ENCODE measurements at places on chromosomes 2 and 18. TPM values are rescaled to one million over a fixed set of nuclear protein-coding genes. Genes with fewer than 3 reads are reported as not detected.

Gene CHRNG
- not detected for total RNA-seq

Gene INO80B
- total RNA-seq = 52.6 TPM

Gene HOXD12
- not detected for total RNA-seq

Gene SLC1A4
- 16.1 TPM for total RNA-seq

Gene KCNG2
- 0.23 TPM for total RNA-seq

Gene GALR1
- not detected for total RNA-seq

Gene IL36A
- not detected for total RNA-seq

Gene NPPC
- total RNA-seq = not detected

Gene GATA6
- total RNA-seq = 140 TPM

Gene FOXD4L1
- not detected for total RNA-seq

Gene UGT1A4
- 0.36 TPM for total RNA-seq

Gene FOXI3
- total RNA-seq = not detected

Gene IMP4
- total RNA-seq = 47.0 TPM

Gene CFAP210
- total RNA-seq = 2.8 TPM

Gene ABCG5
- not detected for total RNA-seq

Gene C1QL2
- not detected for total RNA-seq

Gene NOL4
- total RNA-seq = not detected

Gene LAMA1
- 1.1 TPM for total RNA-seq

Gene GKN1
- total RNA-seq = not detected

Gene CDK15
- 10.0 TPM for total RNA-seq

Gene ALK
- total RNA-seq = not detected

Gene VIL1
- total RNA-seq = not detected

Gene ST6GAL2
- total RNA-seq = 0.20 TPM

Gene GTF2A1L
- total RNA-seq = 2.1 TPM

Gene HSPD1
- 146 TPM for total RNA-seq

Gene SCYGR4
- total RNA-seq = not detected

Gene RNU2-63P
- not detected for total RNA-seq

Gene SERPINB4
- total RNA-seq = not detected

Gene PID1
- 19.8 TPM for total RNA-seq

Gene RTP5
- not detected for total RNA-seq

Gene KCNS3
- 1.0 TPM for total RNA-seq

Gene SLC30A3
- 1.1 TPM for total RNA-seq

Gene ANKRD53
- total RNA-seq = 2.0 TPM

Gene REG1A
- 1.0 TPM for total RNA-seq

Gene GPR35
- total RNA-seq = 4.2 TPM

Gene LHCGR
- 1.7 TPM for total RNA-seq

Gene FEV
- total RNA-seq = not detected

Gene CPS1
- 14.1 TPM for total RNA-seq

Gene CENPA
- total RNA-seq = not detected

Gene FAM237A
- not detected for total RNA-seq

Gene KCNE4
- 13.4 TPM for total RNA-seq
